Left cardiac atrium (tissue), 4 donors: ENCODE measurements at places on chromosomes 11 and 22. TPM values are rescaled to one million over a fixed set of nuclear protein-coding genes. Genes with fewer than 3 reads are reported as not detected.

Gene MS4A1
- total RNA-seq, result 0.47 TPM

GRCh38 chr22:26651815-26652214, 5.6 kb upstream of the MIAT start:
- DNase-seq, result no peak

DNA sequence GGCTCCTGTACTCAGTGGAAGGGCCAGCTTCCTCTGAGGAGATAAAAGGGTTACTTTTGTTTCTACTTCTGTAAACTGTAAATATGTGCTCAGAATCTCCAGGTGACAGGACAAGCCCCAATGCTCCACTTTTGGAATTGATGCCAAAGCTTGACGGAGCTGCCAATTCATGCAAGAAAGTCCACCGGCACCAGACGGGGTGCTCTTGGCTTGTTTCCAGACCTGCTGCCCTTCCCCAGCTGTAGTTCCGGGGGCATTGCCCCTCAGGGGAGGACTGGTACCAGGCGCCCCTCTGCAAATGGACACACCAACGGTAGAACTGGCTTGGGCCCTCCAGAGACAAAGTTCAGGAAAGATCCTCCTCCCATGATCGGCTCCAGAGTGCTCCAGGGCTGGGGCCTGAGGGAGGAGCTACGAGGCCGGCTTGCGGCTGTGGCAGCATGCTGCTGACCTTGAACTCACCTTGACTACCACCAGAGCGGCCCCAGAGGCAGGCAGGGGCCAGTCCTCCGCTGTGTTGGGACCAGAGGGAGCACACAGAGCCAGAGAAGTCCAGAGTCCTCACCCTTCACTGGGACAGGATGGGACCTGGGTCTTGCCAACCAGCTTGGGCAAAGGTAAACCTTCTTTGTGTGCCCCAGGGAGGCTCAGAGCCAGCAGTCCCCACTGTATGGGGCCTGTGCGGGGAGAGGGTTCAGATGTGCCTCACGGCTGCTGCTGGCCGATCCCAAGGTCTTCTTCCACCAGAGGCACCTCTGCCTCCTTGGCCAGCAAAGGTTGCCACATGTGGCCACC, 17.8 kb upstream of the OAF start:
- no peak for DNase-seq

- DNase-seq, result no peak
Measured at GRCh38 chr11:5204787-5205186, 4.3 kb upstream of the OR51V1 start.

DNA sequence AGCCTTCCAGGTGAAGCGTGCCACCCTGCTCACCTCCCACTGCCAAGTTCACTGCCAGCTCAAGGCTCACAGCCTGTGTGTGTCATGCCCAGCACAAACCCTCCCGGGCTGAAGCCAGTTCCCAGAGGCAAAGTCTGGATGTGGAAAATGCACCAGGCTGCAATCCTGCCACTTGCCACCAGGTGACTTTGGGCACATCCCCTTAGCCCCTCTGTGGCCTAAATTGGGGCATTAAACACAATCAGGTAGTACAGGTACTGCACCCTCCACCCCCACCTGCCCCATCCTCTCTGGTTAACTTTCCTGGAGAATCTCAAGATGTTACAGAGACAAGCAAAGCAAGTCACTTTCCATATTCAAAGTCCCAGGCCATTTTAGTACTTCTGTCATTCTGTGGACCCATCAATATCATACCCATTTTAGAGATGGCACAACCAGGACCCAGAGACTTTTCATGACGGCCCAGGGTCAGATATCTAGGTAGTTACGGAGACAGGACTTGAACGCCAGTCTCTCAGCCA, 1.8 kb upstream of the RASD2 start:
- DNase-seq, result no peak

DNA sequence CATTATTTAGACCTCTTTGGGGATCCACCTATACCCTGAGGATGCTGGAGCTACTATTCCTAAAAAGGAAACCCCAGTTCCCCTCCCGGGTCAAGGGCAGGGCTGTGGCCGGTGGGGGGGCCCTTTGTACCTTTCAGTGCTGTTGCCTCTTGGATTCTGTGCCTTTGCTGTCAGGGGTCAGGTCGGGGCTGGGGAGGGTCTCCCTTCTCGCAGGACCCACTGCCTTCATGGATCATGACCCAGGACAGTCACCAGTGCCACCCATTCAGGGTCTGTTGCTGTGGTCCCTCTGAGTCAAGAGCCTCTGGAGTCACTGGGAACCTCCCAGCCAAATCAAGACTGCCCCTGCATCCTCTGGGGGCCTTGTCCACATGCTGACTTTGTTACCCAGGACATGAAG, 78.1 kb upstream of the CCND1 start:
- no peak for DNase-seq

DNA sequence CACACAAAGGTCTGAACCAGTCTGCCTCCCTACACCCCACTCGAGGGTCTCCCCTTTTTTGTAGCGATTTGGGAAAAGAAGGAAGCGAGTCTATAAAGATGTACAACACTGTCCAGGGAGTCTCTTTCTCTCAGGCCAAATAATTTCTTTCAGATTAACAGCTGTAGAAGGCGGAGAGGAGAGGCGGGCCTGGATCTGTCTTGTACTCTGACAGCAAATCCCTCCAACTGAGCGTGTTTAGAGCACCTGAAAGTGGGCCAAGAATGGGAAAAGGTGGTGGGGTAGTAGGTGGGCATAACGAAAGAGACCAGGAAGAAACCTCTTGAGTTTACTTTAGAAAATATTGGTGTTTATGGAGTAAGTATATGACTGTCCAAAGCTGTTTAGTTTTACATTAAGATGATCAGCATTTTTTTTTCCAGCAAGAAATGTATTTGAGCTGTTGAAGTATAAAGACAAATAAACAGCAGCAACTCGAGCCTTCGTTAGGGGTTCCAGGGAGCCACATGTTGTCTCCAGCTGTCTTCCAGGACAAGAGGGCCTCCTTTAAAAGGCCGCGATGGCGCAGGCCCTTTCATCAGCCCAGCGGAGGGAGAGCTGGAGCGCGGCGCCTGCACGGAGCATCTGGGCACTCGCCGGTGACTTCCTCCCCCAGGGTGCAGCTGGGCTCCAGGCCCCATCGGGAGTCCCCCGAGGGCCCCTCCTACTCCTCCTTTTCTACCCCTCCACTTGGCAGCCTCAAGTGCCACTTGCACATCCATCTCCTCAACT, 34.9 kb downstream of the SCUBE1 start:
- DNase-seq, result no peak

DNA sequence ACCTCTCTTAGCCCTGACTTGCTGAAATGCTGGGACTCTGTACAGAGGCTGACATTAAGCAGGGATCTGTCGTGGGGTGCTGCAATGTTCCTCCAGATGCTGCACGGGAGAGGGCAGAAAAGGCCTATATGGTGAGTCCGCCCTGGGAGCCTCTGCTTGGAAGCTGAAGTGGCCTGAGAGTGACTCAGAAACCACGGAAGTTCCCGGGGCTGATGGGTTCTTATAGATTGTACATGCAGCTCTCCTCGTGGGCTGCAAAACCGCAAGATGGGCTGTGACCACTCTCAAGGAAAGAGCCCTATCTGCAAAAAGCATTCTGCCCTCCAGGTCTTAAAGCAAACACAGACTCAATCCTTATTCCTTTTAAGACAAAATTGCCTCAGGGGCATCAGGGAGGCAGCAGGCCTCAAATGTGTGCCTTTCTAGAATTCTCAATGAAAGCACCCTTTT, 5.8 kb upstream of the SLC43A3 start:
- no peak for DNase-seq

Gene PARVA
- 66.5 TPM for total RNA-seq

GRCh38 chr22:35695202-35695601, 22.5 kb upstream of the APOL5 start:
- no peak for DNase-seq

DNA sequence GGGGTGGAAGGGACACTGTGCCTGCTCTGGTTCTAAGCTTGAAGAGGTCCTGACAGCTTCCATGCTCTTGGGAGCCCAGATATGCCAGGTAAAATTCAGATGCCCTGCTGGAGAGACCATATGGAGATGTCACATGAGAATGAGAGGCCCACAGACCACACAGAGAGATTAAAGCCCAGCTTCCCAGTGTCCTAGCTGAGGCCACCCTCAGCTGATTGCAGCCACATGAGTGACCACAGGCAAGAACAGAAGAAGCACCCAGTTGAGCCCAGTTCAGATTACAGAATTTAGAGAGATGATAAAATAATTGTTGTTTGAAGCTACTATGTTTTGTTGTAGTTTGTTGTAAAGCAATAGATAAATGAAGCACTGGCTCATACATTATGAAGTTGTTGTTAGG, 14.4 kb upstream of the PVALB start:
- no peak for DNase-seq

GRCh38 chr11:74085542-74085892, 76.6 kb upstream of the UCP3 start:
- no peak for DNase-seq

- DNase-seq, result no peak
Measured at GRCh38 chr22:45572444-45572843, 69.8 kb downstream of the FBLN1 start.

- no peak for DNase-seq
Measured at GRCh38 chr11:95241681-95242081, 10.7 kb upstream of the SESN3 start.

DNA sequence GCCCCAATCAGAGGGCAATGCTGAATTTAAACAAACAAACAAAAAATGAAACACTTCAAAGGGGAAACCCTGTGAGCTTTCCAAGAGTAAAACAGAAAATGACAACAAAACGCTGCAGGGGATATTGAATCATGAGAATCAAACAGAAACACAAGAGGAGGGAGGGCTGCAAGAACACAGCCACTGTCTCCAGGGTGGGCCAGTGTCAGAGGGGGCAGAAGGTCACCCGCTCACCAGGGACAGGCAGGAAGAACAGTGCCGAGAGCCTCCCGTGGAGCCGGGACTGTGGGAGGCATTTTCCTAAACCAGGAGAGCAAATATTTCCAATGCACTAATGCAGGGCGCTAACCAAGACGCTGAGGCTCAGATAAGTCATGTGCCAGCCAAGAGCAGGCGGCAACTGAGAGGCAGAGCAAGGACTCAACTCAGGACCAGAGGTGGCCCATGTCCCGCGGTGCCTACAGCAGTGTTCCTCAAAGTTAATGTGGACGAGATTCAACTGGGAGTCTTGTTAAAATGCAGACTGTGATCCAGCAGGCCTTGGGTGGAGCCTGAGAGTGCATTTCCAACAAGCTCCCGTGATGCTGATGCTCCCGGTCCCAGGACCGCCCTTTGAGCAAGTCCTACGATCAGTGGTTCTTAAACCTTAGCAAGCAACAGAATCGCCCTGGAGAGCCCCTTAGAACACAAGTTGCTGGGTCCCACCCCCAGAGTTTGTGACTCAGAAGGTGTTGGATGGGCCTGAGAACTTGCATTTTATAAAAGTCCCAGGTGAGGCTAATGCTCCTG, 197.2 kb downstream of the TENM4 start:
- no peak for DNase-seq

- no peak for DNase-seq
Measured at GRCh38 chr11:47591764-47592163, 2.4 kb downstream of the C1QTNF4 start.

Gene PARVG
- 6.0 TPM for total RNA-seq

- DNase-seq, result no peak
Measured at GRCh38 chr22:39115977-39116621, 19.1 kb downstream of the APOBEC3H start.

DNA sequence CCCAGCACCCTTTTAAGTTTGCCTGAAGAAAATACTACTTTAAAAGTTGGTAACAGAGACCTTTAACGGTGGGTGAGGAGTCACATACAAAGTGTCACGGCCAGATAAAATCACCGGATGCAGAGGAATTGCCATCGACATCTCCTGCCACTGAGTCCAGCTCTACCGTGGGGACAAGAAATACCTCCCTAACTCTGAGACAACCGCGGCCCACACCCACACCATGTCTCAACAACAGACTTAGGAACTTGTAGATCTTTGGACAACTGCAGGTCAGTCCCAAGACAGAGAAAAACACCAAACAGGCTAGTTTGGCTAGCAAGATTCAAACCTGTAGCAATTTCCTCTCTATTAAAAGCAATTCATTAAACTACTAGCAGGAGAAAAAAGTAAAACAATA, 669 bp downstream of the ETS1 start:
- DNase-seq, result no peak

DNA sequence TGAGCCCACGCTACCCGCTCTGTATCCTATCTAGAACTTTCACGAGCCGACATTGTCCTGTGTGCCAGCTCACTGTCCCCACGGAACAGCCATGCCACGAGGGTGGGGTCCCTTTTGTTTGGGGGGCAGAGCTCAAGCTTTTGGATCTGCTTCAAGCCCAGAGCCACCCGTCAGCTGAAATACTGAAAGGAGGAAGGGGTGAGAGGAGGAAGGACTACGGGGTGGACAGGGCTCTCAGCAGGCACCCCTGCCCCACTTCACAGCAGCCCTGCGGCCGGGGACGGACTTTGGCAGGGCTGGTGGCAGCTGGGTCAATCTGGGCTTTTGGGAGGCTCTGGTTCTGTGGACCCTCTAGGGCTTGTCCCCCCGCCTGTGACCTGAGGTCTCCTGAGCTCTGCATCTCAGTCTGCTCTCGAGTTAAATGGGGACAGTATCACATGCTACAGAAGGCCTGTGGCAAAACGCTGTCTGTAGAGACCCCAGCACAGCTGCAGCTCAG, 30.0 kb upstream of the MUC5AC start:
- DNase-seq, result no peak

GRCh38 chr11:561148-562003, 606 bp downstream of the RASSF7 start:
- no peak for DNase-seq

Gene MOV10L1
- 1.2 TPM for total RNA-seq

Gene SYT7
- 39.7 TPM for total RNA-seq

DNA sequence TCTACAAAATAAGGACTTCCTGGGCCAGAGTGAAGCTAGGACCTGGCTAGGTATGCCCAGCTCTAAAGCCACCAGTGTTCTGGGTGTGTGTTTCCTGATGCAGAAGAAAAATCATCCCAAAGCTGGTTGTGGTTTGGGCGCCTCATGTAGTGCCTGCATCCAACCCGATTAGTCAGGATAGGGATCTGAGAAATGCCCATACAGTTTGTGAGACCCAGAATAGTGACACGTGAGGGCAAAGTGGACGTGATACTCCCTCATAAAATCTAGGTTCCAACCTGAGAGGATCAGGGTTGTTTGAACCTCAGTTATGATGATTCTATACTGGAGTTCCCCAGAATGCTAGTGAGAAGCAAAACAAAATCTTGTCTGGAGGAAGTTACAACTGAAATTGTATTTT, 238.4 kb downstream of the TBC1D22A start:
- no peak for DNase-seq

- no peak for DNase-seq
Measured at GRCh38 chr11:61022311-61023085, 51.0 kb downstream of the CD6 start.

GRCh38 chr22:48953830-48954229, 873.8 kb downstream of the BRD1 start:
- no peak for DNase-seq

DNA sequence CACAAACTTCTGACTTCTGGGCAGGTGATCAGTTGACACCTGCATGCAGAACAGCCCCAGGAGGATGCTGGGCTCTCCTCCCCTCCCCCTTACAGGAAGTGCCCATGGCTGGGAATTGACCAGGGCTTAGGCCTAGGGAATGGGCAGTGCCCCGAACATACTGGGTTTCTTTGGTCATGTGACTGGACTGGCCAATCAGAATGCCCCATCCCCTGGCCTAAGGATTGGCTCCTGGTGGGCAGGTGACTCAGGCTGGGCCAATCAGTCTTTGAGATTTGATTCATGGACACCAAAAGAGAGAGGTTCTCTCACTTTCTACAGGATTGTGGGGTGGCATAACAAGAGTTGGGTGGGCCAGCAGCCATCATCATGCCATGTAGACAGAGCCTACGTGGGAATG, 37.1 kb downstream of the MCM5 start:
- no peak for DNase-seq
